H1 (cell line): ENCODE measurements at places on chromosomes 11 and 22.

GRCh38 chr22:34129691-34130486 lies 209.6 kb upstream of the LARGE1 start:
- DNase-seq: no peak

- DNase-seq: peak; percentile 74
Measured at GRCh38 chr11:58513747-58514367, 6.0 kb upstream of the OR5B21 start.

DNA sequence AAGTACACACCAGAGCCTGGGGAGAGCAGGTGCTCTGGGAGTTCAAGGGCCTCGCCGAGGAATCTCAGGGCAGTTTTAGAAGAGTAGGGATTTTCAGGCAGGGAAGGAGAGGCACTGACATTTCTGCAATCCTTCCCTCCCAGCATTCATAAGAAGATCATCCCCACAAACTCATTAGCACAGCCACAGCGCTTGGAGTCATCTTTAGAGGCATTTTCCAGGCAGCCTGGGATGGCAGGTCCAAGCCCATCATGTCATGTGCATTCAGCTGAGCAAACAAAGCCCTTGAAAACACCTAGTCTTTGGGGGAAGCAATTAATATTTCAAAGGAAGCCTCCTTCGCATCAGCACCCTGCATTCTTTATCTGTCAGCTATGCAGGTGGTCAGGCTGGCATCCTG lies 43.8 kb downstream of the MAP6 start:
- DNase-seq: no peak

DNA sequence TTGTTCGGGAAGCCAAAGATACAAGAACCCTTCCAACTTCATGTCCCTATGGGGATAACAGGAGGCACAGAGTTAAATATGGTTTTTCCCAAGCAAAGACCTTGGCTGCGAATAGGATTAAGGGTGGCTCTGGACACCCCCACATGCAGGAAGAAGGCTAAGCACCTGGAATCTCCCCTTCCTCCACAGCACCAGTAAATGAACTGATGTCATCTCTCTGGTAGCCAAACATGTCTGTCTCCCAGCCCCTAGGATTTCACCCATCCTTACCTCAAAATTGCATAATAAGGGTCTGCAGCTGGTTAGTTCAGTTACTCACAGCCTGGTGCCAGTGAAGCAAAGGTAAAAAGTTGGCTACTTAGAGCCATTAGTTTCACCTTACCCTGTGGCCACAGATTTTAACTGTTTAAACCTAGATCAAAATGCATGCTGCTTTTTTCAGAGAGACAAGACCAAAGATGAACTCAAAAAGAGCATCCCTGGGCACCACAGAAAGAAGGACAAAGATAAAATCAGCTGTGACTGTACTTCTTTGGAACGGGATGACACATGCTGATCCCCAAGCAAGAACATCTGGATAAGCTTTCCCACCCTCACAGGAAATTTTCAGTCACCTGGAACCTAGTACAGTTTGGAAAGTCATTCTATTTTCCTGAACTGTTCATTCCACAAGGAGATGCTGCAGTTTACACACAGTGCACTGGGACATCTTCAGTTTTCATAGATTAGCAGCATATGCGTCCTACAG lies 77.2 kb upstream of the AKIP1 start:
- no peak for DNase-seq

DNA sequence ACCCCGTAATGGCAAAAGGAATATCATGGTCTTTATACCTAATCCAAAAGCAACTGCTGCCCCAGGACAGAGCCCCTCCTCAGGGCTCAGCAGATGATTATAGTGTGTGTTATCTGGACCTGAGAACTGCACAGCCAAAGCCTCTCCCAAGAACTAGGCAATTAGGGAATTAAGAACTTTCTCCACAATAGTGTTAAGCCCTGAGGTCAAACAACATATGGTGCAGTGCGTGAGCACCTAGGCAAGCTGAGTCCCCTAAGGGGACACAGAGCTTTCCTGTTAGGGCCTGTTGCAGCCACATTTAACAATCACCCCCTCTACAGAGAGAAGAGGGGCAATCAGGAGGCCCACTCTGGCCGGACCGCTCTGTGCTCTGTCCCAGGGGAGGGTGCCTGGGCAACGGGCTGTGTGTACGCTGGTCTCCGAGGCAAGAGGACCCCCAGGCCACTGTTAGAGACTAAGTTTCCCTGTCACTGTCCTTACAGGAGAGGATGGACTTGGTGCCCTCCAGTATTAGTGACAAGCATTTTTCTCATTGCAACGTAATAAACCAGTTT lies 1.4 kb upstream of the KCNJ5 start:
- DNase-seq: no peak

DNA sequence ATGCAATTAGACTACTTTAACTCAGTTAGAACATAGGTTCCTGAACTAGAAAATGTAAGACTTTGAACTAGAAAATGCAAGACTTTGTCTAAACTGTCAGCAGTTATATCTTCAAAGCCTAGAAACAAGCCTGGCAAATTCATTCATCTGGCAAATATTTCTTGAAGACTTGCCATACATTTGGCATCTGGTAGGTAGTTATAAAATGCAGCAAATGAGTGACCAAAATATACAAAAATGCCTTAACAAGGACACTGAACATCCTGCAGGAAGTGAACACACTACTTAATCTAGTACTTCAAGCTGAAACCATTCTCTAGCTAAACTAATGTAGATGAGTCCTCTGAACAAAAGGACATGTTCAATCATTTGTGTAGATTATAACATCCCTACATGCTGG lies 84.7 kb upstream of the SCUBE2 start:
- DNase-seq: no peak

- no peak for DNase-seq
Measured at GRCh38 chr22:36440429-36441002, 40.9 kb downstream of the TXN2 start.

- no peak for DNase-seq
Measured at GRCh38 chr22:25760848-25761595, 19.0 kb downstream of the MYO18B start.

DNA sequence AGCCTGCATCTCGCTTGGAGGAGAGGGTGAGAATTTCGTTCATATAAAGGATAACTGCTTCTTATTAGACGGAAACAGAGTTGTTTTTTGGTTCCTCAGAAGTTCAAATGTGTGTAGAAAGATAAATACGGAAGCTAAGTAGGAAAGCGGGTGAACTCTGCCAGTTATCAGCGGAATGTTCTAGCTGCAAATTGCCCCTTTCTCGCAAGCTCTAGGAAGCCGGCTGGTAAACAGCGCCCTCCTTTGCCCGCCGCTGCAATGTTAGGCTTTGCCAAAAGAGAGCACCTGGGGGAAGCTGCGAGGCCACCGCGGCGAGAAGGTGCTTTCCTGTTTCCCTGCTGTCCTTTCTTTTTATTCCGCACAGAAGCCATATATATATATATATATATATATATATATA lies 67.0 kb downstream of the IGLL5 start:
- no peak for DNase-seq

DNA sequence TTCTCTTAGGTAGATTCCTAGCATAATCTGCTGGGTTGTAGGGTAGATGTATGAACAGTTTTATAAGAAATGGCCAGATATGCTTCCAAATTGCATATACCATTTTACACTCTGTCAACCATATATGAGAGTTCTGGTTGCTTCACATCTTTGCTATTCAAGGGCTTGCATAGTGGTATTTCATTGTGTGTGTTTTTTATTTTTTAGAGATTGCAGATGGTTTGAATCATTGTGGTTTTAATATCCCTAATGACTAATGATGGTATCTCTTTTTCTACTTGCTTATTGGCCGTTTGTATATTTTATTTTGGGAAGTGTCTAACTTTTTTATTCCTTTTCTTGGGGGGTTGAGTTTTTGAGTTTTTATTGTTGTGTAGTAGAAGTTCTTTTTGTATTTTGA lies 26.9 kb downstream of the RNF214 start:
- no peak for DNase-seq

DNA sequence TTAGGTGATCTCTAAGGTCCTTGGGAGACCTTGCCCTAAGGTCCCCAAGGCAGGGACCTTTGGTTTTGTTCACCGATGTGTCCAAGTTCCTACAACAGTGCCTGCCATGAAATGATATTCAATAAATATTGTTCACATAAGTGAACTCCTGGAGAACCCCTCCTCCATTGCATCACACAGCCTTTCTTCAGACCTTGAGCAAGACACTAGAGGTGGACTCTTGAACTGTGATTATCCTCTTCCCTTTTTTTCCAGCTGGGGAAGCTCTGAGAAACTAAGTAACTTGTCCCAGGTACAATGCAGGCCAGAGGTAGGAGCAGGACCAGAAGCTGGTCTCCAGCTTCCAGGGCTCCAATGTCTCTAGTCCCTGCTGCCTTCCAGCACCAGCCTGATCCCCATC lies 76.6 kb upstream of the LMO1 start:
- DNase-seq: no peak

GRCh38 chr11:35010654-35011053 lies 94.2 kb downstream of the PDHX start:
- DNase-seq: no peak

DNA sequence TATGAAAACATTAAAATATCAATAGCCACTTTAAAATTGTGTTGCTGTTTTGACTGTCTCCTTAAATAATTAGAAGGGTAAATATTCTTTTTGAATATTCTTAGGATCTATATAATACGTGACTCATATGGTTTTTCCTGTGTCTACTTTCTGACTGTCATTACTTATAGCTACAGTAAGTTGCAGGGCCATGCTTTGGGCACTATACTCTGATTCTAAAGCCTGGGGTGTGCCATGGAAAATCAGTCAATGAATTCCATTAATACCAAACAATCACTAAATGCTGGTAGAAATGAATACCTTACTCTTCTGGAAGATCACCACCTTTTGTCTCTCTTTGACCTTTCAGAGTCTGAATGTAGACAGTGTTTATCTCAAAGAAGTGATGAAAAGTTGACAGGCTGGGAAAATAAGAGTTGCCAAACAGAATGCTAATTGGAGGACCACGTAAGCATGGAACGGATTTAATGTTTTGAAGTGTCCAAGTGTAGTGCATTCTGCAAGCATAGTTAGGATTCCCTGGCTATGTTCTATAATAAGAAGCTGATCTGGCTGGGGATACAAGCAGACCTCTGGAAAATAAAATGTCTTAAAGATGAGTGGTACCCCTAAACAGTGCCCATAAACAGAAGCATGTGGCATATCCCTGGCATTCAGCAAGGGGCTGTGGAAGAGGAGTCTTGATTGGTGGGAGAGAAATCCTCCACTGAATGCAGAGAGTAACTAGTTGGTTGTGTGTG lies 16.8 kb downstream of the LUZP2 start:
- DNase-seq: no peak

- no peak for DNase-seq
Measured at GRCh38 chr11:131389582-131389981, 19.2 kb downstream of the NTM start.

- no peak for DNase-seq
Measured at GRCh38 chr11:7593481-7593880, 79.7 kb downstream of the PPFIBP2 start.

DNA sequence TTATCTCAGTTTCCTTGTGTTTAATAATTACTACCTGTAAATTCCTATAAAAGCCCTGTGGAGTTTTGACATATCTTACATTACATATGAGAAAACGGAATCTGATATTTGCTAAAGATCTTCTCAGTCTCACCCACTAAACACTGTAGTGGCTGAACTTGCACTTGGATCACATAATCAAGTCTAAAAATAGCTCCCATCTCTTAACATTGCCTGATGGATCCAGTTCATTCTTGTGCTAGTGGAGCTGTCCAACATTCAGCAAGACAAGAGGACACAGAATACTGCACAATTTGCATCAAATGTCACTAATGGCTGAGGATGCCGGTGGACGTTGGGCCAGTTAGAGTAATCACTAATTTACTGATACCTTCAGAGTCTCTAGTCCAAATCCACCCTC lies 569.9 kb upstream of the ANO5 start:
- no peak for DNase-seq

GRCh38 chr11:86143087-86144030 lies 74.5 kb upstream of the PICALM start:
- DNase-seq: no peak

- DNase-seq: peak; percentile 43
Measured at GRCh38 chr22:29071261-29072045, 1.4 kb upstream of the KREMEN1 start.

GRCh38 chr11:130003717-130004001 lies 1.0 kb upstream of the PRDM10 start:
- DNase-seq: no peak

- no peak for DNase-seq
Measured at GRCh38 chr11:134474070-134474860, 62.2 kb upstream of the B3GAT1 start.

DNA sequence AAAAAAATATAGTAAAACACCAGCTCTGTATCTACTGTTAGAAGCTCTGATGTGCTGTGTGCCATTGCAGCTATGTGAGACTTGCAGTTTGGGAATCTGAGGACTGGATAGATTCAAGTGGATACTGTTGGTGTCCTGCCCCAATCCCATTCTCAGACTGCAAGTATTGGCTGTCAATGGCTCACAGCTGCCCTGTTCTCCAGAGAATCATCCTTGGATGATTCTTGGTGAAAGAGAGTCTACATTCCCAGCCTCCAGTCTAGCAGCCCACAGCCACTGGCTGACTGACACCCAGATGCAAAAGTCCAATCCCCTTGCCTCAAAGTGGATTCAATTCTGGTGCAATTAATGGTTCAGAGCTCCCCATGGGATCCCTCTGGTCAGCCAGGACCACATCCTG lies 206.1 kb upstream of the MTNR1B start:
- no peak for DNase-seq

DNA sequence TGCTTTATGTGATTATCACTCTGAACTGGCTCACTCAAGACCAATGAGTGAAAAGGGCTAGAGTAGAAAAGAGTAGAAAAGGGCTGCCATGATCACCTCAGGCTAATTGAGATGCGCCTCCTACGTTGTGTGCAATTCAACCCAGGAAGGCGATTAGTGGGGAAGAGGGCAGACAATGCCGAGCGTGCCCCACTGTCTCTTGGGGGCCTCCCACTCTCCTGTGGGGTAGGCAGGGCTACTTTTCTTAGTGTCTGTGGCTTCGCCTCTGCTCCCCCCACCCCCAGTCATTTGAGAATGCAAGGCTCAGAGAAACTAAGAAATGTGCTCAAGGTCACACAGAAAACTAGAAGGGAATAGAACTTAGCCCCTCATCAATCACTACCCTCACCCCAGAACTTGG lies 57.7 kb upstream of the RASD2 start:
- no peak for DNase-seq

DNA sequence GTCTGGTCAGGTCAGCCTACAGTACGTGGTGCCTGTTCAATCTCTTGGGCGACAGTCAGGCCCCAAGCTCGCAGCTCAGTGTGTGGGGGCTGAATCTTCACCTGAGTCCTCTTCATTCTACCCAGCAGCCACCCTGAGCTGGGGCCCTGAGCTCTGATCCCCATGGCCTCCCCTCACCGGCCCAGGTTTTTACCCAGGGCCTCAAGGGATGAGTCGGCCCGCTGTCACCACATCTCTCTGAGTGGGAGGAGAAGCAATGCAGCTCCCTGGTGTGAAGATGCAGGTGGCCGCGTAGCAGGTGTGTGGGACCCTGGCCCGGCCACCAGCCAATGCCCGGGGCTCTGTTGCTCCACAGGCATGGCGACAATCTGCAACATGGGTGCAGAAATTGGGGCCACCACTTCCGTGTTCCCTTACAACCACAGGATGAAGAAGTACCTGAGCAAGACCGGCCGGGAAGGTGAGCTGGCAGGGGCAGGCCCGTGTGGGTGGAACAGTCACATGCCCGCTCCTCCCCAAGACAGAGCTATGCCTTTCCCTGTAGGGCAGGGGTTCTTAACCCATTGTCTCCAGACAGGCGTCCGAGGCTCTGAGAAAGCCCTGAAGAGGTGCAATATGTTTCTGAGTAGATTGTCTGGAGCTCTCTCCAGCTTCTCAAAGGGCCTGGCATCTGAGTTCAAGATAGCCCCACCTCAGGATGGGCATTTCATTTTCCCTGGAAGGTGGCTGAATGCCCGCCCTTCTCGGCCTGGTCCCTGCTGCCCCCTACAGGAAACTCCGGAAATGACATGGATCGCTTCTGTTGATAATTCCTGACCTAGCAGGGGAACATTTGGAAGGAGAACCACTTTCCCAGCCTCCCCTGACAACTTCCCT lies 26.9 kb downstream of the POLR3H start:
- DNase-seq: no peak
